Lower leg skin (tissue), 4 donors: ENCODE measurements at places on chromosomes 16 and 17.
A peak's percentile ranks its signal among the peaks of the same experiment; 100 is the strongest.

- DNase-seq, result peak; percentile 56
Measured at GRCh38 chr17:46192439-46193150, 634 bp downstream of the KANSL1 start.

GRCh38 chr17:63382826-63383225 lies 63.3 kb downstream of the CYB561 start:
- no peak for DNase-seq

DNA sequence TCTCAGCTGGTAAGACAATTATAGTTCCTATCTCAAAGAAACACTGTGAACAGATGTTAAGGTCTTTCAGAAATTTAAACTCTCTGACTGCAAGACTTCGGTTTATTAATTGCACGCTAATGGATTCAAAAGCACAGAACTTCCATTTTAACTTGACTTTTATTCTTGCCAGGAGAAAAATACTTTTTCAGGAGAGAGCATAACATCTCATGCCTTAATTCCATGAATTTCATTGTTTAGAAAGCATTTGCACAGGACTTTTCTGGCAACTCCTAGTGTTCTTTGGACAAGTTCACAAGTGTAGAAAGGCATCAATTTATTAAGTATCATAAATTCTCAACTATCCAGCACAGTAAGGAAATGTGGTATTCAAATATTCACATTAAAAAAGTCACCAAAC lies 22.4 kb downstream of the STX8 start:
- no peak for DNase-seq

- DNase-seq, result no peak
Measured at GRCh38 chr17:43927060-43927864, 15.0 kb downstream of the PPY start.

- peak; percentile 80 for DNase-seq
Measured at GRCh38 chr17:40554646-40555295, 10.5 kb downstream of the CCR7 start.
